ENCODE measurements at places on chromosomes 12 and 14. TPM values are rescaled to one million over a fixed set of nuclear protein-coding genes. Genes with fewer than 3 reads are reported as not detected.
A peak's percentile ranks its signal among the peaks of the same experiment; 100 is the strongest.

The ZNF641 gene
- total RNA-seq: 3.5 TPM

GRCh38 chr12:26857465-26858176 lies 24.6 kb upstream of the ITPR2 start:
- no peak for DNase-seq

- no peak for DNase-seq
Measured at GRCh38 chr14:34935488-34935887, 47.3 kb upstream of the SRP54 start.

- DNase-seq: no peak
Measured at GRCh38 chr12:105611340-105611739, 280.8 kb downstream of the C12orf75 start.

The PTPRQ gene
- 0.64 TPM for total RNA-seq

GRCh38 chr12:82058197-82058596 lies 299.0 kb upstream of the PPFIA2 start:
- no peak for DNase-seq

DNA sequence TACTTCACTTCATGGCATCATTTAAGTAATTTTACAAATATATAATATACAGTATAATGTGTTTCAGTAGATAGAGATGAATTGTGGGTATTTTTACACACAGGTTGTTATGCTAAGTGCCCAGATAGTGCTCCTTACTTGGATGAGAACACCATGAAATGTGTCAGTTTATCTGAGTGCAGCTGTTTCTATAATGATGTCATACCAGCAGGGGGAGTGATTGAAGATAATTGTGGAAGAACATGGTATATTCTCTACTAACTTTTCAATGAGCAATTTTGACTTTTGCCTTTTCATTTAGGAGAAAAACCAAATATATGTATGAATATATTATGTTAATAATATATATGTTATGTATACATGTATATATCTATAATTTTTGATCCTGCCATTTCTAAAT lies 221.6 kb downstream of the LRRK2 start:
- no peak for DNase-seq

DNA sequence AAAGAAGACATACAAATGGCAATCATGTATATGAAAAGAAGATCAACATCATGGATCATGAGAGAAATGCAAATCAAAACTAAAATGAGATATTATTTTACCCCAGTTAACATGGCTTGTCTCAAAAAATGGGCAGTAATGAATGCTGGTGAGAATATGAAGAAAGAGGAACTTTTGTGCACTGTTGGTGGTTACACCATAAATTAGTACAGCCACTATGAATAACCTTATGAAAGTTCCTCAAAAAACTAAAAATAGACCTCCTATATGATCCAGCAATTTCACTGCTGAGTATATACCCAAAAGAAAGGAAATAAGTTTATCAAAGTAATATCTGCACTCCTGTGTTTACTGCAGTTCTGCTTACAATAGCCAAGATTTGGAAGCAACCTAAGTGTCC lies 151.7 kb downstream of the PDZRN4 start:
- DNase-seq: no peak

DNA sequence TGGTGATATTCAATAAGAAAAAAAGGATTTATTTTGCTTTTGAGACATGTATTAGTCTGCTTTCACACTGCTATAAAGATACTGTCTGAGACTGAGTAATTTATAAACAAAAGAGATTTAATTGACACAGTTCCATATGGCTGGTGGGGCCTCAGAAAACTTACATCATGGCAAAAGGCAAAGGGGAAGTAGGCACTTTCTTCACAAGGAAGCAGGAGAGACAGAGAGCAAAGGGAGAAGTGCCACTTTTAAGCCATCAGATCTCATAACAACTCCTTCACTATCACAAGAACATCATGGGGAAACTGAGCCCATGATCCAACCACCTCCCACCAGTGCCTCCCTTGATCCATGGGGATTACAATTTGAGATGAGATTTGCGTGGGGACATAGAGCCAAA lies 43.9 kb downstream of the BHLHE41 start:
- DNase-seq: no peak

GRCh38 chr12:89225808-89226411 lies 126.4 kb downstream of the DUSP6 start:
- no peak for DNase-seq

The RERGL gene
- total RNA-seq: not detected

The LMNTD1 gene
- not detected for total RNA-seq

DNA sequence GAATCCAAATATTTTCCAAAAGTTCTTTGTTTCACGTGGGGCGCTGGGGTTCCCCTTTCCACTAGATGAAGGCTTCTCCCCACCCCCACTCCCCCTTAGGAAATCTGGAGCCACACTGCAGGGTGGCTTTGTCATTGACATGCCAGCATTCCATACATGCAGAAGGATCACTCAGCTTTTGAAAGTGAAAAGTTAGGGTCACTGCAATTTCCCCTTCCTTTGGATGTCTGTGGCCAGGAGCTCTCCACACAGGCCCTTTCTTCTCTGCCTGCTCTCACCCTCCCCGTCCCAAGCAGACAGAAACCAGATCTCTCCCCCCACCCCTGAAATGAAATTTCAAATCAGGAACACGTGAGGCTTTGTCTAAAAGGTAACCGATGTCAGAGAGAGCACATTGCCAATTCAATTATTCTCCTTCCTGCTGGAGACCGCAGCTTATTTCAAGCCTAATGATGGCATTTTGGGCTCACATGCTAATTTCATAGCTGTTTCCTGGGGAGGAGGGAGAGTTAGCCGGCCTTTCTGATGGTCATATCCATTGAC lies 153.9 kb upstream of the RFLNA start:
- no peak for DNase-seq

The PTPN6 gene
- 30.2 TPM for total RNA-seq

The KCNC2 gene
- not detected for total RNA-seq

The GPRC5D gene
- total RNA-seq: not detected

DNA sequence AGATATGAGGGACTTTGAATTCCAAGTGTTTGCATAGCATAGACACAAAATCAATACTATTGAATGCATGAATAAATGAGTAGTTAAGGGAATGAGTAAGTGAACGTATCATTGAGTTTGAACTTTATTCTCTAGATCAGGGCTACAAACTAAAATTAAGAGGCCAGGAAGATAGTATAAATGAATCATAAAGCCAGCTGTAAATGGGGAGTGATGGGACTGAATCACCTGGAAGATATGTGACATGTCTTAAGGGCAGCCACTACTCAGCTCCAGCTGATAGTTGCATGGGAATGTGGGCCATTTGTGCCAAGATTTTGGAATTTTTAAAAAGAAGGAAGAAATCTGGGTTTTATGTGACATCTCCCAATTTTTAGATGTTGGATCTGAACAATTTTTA lies 229.9 kb downstream of the AKAP6 start:
- no peak for DNase-seq

The KIF26A gene
- not detected for total RNA-seq

- peak; percentile 4 for DNase-seq
Measured at GRCh38 chr14:50260511-50260910, 29.1 kb upstream of the SOS2 start.

- no peak for DNase-seq
Measured at GRCh38 chr14:59819446-59820088, 51.0 kb downstream of the RTN1 start.

The RPGRIP1 gene
- total RNA-seq: not detected

The DHRS2 gene
- not detected for total RNA-seq

- DNase-seq: no peak
Measured at GRCh38 chr12:25395227-25395626, 144.5 kb upstream of the KRAS start.

GRCh38 chr14:100159094-100159864 lies at the start of gene DEGS2:
DEGS2 (minus strand) TSS chr14:100159645; CDS start chr14:100159587, 58 bp downstream.
- no peak for DNase-seq

DNA sequence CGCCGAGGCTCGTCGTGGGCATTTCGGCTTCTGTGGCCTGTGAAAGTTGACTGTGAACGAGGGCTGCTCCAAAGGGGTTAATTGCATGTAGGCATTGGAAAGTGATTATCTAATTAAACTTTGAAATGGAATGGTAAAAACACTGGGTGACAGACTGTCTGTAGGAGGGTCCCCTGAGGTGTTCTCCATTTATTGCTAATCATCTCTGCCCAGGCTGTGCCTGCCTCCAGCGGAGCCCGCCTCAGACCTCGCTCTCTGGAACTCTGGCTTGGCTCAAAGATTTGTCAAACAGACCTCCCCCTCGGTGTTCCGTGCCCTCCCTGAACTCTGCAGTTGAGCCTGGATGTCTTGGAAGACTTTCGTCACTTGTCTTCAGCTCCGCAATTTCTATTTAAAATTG lies 50.2 kb upstream of the VRK1 start:
- DNase-seq: no peak

The NOS1 gene
- 0.14 TPM for total RNA-seq

The DAO gene
- not detected for total RNA-seq

DNA sequence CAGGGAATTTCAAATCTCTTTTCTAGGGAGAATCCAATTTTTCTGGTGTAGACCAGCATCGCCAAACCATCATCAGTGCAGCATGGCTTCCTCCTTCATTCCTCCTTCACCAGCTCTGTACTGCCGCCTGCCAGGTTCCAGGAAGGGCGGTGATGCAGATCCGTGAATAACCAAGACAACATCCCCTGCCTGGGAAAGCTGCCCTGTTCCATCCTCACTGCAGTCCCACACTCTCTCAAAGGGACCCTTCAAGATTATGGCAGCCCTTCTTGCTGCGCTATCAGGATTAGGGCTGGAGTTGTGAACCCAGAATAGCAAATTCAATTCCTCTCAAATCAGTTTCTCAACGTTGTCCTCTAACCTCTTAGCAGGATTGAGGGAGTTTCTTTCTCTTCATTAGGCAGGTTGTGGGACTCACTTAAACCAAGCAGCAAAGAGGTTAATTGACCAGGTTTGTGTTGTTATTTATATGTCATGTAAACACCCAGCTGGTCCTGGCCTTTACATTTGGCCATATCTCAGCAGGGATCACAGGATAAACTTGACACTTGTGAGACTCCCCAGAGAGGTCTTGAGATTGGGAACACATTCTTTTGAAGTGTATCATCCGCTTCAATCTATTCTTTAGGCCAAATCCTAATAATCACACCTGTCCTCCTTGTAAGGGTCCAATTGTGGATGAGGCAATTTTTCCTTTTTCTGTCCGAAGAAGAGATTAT lies 26.2 kb downstream of the TMEM30B start:
- no peak for DNase-seq

The TGM1 gene
- not detected for total RNA-seq

GRCh38 chr12:50659690-50660424 lies 104.0 kb upstream of the ATF1 start:
- no peak for DNase-seq

- DNase-seq: no peak
Measured at GRCh38 chr12:16523284-16523950, 82.5 kb downstream of the LMO3 start.

DNA sequence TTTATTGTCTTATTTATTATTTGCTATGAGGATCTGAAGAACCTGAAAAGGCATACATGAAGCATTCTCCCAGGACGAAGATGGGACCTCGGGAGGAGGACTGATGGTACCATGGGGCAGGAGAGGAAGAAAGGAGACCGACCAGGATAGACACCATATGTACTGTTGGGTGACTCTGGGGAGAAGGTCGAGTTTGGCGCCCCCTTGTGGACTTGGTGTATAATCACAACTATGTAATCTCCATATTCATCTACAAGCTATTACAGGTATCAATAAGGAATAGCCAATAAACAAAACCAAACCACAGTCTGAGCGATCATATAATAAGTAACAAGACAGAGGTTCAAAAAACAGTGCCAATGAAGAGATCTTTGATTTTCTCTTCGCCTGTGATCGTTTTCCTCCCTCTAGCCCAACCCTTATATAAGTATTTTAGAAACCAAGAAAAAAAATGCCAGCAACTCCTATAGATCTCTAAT lies 139.1 kb downstream of the SPTSSA start:
- DNase-seq: peak; percentile 19

GRCh38 chr14:96929950-96930349 lies 132.8 kb downstream of the VRK1 start:
- no peak for DNase-seq

- no peak for DNase-seq
Measured at GRCh38 chr12:51322452-51322851, 1.5 kb downstream of the BIN2 start.

The MIP gene
- not detected for total RNA-seq

The MAP3K9 gene
- 7.2 TPM for total RNA-seq

The RPS29 gene
- 2,579 TPM for total RNA-seq

The ACSS3 gene
- 1.2 TPM for total RNA-seq

The KCNMB4 gene
- total RNA-seq: 4.9 TPM

- no peak for DNase-seq
Measured at GRCh38 chr14:72535485-72535884, 358.4 kb downstream of the DPF3 start.

DNA sequence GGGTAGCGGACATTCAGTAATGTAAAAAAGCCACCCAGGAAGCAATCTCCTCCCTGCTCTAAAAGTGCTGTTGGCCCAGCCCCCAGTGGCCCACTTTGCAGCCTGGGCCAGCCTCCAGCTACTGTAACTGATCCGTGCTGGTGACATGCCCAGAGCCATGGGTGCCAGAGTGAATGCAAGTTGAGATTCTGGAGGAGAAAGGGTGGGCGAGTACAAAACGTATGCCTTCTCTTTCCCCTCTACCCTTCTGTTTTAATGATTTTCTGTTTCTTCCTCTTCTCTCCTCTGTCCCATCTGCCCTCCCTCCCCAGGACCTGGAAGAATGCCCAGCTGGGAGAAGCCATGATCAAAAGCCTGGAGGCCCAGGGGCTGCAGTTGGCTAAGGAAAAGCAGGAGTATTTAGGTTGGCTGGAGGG lies 16.9 kb downstream of the PLEKHD1 start:
- DNase-seq: no peak
